ENCODE measurements at places on chromosomes 4 and X.

DNA sequence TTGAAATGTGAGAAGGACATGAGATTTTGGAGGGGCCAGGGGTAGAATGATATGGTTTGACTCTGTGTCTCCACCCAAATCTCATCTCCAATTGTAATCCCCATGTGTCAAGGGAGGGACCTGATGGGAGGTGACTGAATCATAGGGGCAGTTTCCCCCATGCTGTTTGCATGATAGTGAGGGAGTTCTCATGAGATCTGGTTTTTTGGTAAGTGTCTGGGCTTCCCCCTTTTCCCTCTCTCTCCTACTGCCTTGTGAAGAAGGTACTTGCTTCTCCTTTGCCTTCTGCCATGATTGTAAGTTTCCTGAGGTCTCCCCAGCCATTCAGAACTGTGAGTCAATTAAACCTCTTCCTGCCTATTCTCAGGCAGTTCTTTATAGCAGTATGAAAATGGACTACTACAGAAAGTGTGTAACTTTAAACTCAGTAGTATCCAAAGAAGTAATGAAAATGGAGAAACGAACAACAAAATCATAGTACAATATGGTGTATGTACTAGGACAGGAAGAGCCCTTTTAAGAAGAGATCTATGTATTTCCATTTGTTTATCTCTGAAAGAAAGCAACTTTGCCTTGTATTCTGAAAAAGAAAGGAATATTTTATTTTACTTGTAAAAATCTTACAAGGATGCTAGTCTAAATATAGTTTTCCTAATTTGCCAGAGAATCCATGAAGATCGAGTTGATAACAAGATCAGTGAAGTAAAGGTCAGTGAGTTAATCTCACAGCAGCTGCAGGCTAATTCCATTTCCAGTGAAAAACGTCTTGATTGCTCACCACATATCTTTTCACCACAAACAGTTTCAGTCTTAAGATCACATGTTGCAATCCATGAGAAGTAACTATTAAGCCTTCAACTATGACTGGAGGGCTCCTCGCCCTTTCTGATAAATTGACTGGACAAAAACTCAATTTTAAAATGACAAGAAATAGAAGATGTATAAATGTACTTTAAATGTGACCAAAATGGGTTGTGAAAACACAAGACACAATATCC, 20.5 kb downstream of the PKD2 start:
- no peak for DNase-seq

DNA sequence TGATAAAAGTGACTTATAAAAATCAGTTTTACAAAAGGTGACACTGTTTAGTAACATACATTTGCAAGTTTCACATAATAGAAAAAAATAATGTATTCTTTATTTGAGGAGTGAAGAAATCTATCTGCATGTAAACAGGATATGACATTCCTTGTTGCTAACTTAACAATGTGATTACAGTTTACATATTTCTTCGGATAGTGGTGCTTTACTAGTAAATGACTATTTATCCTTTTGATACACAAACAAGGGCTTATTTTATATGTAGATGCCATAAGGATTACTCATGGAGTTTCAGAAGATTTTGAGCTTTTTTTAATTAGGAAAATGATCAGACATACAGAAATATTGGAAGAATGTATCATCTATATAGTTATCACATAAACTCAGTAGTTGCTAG, 126.5 kb downstream of the SLIT2 start:
- no peak for DNase-seq

GRCh38 chrX:54352677-54353076, 5.2 kb downstream of the WNK3 start:
- DNase-seq = no peak

DNA sequence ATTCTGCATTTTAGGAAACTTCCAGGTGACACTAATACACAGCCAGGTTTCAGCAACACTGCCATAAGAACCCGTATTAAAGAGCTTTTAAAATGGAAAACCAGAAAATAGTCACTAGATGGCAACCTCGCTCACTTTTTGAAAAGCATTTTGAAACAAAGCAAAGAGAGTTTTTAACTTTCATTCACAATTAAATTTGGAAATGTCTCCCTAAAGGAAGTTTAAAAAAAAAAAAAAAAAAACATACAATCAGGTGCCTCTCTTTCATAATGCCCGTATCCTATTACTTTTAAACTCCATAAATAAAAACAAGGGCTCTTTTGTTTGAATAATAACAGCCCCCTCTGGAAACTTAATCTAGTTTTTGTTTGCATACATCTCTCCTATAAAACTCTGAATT, 20.3 kb downstream of the MEPE start:
- no peak for DNase-seq

- DNase-seq = no peak
Observed at GRCh38 chrX:30615229-30615628, 37.7 kb upstream of the TASL start.

- DNase-seq = no peak
Observed at GRCh38 chr4:1804638-1805492, 11.8 kb downstream of the FGFR3 start.

DNA sequence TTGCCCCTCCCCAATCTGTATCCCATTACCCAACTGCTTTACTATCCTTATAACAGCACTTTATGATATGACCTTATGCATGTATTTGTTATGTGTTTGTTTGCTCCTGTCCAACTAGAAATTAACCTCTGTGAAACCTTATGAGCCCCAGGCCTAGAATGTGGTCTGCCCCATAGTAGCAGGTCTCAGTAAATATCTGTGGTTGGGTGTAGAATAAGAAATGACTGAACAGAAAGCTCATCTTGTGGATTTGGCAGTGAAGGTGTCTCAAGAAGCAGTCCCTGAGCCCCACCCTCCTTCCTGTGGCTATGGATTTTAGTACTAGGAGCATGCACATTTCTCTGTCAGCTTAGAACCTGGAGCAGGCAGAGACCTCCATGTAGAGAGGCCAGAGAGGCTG, 229.0 kb upstream of the LCORL start:
- no peak for DNase-seq

DNA sequence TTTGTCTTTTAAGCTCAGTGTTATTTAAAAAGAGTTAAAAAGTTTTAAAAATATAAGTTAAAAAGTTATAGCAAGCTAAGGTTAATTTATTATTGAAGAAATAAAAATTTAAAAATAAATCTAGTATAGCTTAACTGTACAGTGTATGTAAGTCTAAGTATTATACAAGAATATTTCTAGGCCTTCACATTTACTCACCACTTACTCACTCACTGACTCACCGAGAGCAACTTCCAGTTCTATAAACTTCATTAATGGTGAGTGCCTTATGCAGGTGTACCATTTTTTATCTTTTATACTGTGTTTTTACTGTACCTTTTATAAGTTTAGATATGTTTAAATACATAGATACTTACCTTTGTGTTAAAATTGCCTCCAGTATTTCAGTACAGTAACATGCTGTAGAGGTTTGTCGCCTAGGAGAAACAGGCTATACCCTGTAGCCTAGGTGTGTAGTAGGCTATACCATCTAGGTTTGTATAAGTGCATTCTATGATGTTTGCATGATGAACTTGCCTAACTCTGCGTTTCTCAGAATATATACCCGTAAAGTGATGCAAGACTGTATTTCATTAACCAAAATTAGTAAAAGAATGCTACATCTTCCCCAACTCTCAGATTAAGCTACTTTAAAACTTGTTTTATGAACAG, 202.9 kb downstream of the CFAP299 start:
- DNase-seq = no peak

DNA sequence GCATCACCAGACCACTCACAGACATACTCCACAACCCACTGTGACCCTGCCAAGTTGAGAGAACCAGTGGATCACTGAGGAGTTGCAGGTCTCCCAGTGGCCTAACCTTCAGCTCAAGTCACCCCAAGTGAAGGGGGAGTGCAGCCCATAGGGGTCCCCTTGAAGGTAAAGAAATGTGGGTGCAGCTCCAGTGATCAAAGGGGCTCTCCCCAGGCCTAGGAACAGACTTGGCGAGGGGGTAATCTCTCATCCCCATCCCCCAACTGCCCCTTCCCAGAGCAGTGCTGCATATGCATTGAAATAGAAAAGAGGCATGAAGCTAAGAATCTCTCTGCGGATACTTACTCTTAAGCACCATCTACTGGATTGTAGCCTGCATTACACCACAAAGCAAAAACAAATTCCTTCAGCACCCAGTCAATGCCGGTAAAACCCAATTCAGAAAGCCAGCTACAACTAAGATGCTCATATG, 27.0 kb downstream of the MAGEE1 start:
- no peak for DNase-seq

GRCh38 chr4:138398322-138398721, 156.2 kb upstream of the SLC7A11 start:
- DNase-seq = no peak

GRCh38 chr4:173253561-173253960, 80.6 kb downstream of the HMGB2 start:
- no peak for DNase-seq

DNA sequence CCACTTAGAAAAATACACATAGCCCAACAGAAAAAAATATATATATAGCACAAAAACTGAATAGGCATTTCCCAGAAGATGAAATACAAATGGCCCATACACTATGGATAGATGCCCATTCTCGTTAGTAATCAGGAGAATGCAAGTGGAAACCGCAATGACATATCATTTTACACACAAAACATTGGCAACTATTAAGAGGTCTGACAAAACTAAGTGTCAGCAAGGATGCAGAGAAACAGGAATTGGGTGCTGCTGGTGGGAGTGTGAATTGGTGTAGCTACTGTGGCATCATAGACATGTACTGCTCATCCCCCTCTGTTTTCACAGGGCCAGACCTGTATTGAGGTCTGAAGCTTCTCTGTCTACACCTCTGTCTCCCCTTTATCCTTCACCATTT, 320.0 kb downstream of the IDS start:
- no peak for DNase-seq

DNA sequence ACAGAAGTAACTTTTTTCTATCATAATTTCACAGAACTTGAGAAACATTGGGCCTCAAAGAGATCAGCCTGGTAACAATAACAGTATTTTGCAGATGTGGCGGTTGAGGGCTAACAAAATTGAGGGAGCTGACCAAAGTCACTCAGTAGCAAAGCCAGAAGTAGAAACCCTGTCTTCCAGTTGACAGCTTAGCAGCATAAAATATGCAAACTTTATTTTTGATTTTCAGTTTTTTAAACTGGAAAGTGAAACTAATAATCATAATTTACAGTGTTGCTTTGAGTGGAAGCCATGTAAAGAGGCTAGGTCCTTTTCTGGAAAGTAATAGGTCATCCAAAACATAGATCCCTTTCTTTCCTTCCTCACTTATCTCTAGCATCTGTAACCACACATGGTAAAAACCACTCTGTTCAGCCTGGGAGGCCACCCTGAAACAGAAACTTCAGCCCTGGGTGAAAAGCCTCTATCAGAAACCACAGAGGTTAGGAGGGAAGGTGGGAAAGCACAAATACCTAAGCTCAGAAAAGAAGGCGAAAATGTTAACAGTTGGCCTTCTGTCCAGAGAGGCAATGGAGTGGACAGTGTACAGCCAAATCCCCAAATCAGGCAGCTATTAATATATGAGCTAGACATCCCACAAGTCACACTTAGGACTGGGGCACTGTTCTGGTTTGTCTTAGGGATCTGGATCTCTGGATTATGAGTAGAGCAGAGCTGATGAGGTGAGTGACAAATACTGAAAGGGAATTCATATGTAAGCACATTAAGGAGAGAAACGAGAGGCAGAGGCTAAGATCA, 61.1 kb upstream of the ARSJ start:
- no peak for DNase-seq

DNA sequence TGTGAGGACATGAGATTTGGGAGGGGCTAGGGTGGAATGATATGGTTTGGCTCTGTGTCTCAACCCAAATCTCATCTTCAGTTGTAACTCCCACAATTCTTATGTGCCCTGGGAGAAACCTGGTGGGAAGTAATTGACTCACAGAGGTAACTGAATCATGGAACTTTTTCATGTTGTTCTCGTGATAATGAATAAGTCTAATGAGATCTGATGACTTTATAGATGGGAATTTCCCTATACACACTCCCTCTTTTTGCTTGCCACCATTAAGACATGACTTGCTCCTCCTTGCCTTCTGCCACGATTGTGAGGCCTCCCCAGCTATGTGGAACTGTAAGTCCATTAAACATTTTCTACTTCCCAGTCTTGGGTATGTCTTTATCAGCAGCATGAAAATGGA, 253.2 kb upstream of the GK2 start:
- no peak for DNase-seq

DNA sequence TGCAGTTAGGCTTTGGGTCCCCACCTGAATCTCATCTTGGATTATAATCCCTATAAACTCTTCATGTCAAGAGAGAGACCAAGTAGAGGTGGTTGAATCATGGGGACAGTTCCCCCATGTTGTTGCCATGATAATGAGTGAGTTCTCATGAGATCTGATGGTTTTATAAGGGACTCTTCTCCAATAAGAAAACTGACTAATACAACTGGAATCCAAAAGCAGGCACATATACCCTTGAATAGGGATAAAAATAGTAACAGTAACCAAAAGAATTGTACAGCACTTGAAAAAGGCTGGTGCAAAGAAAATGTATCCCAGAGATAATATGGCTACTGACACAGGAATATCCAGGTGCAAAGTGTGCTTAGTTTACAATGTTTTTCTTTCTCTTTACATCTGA, 351.5 kb upstream of the MAD2L1 start:
- DNase-seq = no peak

GRCh38 chrX:11380187-11380844, 87.1 kb downstream of the AMELX start:
- no peak for DNase-seq

DNA sequence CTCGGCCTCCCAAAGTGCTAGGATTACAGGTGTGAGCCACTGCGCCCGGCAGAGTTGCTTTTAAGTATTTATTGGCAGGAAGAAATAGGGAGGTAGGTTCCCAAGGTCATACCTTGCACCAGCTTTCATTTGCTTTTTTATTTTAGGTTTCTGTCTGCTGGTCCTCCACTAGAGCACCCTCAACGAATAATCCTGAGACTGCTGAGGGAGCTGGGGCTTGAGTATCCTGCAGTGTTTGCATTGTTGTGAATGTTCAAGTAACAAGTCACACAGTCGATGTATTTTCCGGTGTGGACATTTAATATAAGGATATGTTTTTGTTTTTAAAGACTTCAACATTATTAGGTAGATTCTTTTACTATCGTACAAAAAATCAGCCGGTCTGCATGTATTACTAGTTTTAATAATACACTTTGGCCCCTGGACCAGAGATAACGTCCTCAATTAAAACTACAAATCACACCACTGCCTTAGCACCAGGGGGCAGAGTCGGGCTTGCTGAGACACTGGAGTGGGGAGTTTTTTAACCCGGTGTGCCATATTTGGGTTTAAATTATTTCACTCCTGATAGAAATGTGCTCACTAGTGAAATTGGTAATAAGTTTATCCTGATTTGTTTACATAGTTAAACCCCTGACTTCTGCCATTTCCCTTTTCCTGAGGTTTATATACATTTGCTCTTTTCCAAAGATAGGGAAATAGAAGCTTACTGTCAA, 11.6 kb downstream of the SMIM20 start:
- no peak for DNase-seq

- DNase-seq = no peak
Observed at GRCh38 chr4:104064646-104065577, 345.1 kb upstream of the TACR3 start.

GRCh38 chr4:7808752-7809151, 130.9 kb downstream of the AFAP1 start:
- DNase-seq = no peak

GRCh38 chr4:138406876-138407275, 164.7 kb upstream of the SLC7A11 start:
- no peak for DNase-seq
